EL (cell line): ENCODE measurements at places on chromosomes 1 and 21.

- DNase-seq = no peak
Observed at GRCh38 chr1:232483826-232484225, 146.1 kb downstream of the SIPA1L2 start.

DNA sequence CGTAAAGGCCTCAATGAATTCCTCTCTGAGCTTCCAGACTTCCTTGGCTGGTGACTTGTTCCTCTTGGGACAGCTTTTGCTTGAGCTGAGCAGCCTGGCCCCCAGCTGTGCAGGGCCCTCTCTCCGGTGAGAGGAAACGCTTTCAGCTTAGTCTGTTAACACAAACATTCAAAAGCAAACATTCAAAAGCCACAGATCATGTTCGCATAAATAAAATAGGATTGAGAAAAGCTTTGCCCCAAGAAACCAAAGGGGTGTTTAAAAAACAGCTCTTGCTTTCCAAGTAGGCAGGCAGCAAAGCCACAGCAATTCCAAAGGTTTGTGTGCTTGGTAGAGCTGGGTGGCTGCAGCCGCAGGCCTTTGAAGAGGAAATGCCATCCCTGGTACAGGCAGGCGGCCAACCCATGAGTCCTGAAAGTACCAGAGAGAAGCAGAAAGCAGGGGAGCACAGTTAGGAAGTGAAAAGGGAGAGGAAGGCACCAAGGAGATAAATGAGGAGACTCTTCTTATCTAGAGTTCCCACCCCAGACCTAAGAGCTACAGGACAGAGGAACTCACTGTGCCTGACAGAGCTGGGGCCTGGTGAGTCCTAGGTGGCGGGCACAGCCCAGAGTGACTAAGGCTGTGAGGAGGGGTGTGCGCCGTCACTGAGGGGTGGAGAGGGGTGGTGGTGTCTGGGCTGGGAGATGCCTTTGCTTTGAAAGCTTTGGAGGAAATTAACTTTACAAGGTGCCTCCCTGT, 48.4 kb downstream of the CCN1 start:
- peak; percentile 91 for DNase-seq

DNA sequence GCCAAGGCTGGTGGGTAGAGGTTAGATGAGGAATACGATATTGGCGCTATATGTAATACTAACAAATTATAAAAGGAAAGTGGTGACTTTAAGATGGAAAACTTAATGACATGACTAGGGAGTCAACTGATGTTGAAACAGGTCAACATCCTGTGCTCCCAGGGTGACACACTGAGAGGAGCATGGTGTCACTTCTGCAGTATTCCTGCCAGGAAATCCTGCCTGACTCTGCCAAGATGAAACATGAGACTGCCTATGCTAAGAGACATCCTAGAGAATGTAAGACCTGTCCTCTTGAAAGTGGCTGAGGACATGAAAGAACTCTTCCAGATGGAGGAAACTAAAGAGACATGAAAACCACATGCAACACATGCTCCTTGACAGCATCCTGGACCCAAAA, 65.0 kb upstream of the KCND3 start:
- no peak for DNase-seq

GRCh38 chr1:91980663-91981062, 31.5 kb downstream of the BRDT start:
- DNase-seq = no peak

DNA sequence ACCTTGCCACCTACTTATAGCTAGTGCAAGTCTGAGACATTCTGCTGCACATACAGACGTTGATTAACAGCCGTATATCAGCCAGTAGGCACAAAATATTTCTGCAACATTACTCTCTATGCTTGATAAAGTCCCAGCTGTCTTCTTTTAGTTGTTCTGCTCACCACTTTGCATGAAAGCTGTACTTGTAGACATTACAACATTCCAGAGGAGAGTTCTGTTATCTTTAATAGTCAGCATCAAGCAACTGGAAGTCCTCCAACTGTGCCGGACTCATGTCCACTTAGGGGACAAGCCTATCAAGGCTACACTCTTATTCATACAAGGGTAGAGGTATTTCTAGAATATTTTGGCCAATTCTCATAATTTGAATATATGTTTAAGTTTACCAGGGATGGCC, 50.0 kb downstream of the CACHD1 start:
- peak; percentile 79 for DNase-seq

GRCh38 chr1:24392982-24393650, 20.5 kb downstream of the STPG1 start:
- DNase-seq = no peak

- no peak for DNase-seq
Observed at GRCh38 chr1:77399250-77400086, 117.6 kb downstream of the AK5 start.

GRCh38 chr1:47194311-47194710, 4.5 kb upstream of the PDZK1IP1 start:
- no peak for DNase-seq

GRCh38 chr1:7366286-7366954, 404.7 kb upstream of the VAMP3 start:
- no peak for DNase-seq

- DNase-seq = no peak
Observed at GRCh38 chr1:14877224-14877623, 276.3 kb upstream of the TMEM51 start.

DNA sequence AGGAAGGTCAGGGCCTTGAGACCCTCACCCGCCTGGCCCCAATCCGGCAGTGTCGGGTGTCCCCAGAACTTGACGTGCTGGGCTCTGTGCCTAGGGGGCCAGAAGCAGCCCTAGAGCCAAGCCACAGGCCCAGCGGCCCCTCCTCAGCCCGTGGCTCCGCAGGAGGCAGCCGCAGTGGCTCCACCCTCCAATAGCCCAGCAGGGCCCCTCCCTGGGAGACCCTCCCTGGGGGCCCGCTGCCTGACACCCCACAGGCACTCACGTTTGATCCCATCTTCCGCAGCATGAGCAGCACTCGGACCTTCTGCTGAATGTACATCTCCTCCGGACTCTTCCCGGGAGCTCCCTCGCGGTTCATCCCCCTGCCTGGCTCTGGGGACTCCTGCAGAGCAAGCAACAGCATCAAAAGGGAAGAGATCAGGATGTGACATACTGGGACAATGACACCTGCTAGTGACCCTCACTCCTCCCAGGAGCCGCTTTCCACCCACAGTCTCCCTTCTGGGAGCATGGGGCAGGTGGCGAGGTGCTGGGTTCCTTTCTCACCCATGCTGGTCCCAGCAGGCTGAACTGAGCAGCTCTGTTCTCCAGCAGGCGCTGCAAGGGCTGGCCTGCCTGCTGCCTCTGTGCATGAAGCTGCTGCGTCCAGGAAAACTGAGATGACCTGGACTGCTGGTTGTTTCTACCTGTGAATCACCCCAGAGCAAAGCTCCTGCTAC, 38.2 kb downstream of the CTNNBIP1 start:
- no peak for DNase-seq

DNA sequence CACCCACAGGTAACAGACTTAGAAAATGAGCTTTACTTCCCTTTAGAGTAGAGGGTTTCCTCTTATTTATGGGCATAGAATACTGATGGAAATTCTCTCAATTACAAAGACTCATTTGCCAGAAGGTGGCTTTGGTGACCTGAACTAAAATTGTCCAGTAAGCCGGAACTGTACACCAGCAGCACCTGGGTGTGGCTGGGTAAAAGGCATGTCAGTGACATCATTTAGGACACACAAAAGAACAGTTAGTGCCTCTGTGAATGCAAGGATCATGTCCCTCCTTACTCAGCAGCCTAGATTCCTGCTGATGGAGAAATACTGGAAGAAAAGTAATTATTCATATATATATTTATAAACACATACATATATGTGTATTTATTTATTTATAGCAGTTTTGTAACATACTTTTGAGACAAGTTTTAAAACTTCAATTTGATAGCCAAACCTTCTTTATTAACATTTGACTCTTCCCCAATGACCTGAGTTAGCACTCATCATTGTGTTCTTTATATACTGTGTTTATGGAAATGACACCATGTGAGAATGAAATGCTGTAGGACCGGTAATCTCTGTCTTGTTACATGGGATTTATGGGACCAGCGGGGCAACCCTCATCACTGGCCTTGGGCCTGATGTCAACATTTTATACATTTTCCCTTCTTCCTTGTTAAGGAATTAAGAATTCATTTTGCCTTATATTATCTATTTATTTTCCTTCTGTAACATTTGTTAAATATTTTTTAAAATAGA, 274.4 kb downstream of the BRINP2 start:
- no peak for DNase-seq

DNA sequence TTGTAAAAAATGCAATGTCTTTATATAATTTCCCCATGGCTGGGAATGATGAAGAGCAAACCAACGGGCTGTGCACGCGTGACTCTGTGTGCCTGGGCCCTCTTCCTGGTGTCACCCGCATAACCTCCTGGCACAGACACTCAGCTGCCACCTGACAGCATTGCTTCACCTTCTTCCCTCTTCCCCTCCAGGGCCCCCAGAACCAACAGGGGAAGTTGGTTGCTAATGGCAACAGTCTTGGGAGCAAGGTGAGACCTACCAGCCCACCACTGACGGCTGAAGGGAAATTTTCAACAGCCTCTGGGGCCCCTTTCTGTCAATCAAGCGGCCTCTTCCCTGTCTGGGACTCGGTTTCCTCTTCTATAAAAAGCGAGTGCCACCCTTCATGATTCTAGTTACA, 33.2 kb downstream of the SSBP3 start:
- no peak for DNase-seq

GRCh38 chr21:42118901-42119300, 47.8 kb downstream of the UMODL1 start:
- DNase-seq = no peak

DNA sequence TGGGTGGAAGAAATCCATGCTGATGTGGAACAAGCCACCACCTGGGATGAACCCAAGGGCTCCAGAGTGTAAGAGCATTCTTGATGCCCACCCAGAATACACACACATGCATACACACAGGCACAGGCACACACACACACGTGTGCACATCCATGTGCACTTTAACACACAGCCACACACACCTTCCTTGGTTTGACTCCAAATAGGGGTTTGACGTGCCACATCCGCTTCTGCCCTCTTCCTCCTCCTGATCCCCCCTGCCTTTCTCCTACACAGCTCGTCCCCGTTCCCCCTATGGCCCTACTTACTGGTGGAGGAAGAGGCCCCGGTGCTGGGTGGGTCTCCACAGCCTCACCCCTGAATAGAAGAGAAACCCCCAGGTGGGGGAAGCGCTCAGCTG, 16.0 kb downstream of the SPATA21 start:
- no peak for DNase-seq

DNA sequence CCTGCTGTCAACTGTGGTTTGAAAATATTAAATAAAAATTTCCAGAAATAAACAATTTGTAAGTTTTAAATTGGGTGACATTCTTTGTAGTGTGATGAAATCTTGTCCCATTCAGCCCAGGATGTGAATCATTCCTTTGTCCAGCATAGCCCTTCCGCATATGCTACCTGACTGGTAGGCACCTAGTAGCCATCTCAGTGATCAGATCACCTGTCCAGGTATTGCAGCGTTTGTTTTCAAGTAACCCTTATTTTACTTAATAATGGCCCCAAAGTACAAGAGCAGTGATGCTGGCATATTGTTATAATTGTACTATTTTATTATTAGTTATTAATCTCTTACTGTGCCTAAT, 351.6 kb upstream of the B3GALT2 start:
- DNase-seq = no peak

DNA sequence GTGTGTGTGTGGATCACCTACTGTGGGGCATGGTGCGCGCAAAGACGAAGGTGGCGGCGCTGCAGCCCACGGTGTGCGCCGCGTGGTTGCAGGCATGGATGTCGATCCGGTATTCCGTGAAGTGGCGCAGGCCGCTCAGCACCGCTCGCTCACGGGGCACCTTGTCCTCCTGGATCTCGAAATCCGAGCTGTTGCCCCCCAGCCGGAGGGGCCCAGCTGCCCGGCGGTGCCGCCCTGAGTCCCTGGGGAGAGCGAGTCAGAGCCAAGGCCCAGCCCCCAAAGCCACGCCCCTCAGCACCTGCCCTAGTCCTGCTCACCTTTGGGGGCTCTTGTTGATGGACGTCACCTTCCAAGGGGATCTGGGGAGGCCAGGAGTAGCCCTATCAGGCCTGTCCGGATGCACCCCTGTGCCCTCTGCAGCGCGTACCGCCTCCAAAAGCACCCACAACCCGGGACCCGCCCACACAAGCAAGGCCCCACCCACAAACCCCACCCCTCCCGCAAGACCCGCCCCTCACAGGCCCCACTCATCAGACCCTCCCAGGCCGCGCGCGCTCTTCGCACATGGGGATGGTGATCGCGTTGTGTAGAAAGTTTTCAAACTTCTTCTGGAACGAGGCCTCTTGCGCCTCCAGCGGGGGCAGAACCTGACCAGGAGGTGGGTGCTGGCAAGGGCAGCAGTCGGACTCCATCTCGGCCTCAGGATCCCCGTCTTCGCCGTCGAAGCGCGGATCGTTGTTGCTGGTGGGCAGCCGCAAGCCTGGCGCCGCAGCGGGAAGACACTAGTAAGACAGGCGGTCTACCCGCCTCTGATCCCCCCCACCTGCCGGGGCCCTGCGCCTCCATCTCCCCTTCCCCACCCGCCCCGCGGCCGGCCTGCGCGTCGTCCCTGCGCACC, 13.6 kb downstream of the INSRR start:
- no peak for DNase-seq

DNA sequence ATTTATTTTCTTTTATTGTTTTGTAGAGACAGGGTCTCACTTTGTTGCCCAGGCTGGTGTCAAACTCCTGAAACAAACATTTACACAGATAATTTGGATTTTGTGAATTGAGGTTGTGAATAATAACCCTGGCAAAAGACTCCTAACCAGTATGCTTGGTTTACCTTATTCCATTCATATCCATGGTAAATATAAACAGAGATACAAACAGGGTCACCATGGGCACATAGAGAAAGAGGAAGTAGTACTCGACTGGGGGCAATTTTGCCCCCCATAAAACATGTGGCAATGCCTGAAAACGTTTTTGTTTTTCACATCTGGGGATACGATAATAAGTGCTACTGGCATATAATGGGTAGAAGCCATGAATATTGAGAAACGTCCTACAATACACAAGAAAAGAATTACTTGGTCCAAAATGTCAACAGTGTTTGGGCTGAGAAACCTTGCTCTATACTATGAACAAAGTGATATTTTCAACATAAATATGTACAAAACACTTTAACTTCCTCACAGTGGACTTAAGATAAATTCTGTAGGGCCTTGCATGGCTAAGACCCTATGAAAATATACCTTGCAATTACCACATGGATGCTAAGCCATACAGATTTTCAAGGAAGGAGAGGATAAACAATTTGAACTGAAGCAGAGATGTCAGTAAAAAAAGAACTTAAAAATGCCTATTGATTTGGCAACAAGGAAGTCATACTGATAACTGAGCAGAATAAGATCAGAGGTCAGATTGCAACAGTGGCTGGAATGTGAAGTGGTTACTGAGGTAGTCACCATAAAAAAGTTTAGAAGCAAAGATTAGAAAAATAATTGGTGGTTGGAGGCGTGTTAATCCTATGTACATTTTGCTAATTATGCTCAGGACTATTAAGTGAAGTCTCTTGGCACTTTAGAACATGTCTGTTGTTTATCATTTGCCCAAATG, 27.4 kb upstream of the ASPM start:
- DNase-seq = peak; percentile 59

DNA sequence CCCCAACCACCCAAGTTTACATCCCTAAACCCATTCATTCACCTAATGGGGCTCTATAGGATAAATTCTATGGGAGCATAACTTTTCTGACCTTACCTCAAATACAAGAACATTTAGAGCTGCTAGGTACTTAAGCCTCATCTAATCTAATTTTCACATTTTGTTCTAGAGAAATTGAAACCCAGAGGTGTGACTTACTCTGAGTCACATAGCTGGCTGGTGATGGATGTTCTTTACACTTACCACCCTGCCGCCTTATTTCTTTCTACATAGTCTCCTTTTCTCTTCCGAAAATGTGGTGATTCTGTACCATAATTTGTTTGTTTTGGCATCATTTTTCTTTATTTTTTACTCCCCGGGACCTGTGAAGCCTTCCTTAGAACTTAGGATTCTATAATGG, 20.3 kb downstream of the TIPRL start:
- DNase-seq = no peak
